ENCODE measurements at places on chromosomes 6 and 20.

DNA sequence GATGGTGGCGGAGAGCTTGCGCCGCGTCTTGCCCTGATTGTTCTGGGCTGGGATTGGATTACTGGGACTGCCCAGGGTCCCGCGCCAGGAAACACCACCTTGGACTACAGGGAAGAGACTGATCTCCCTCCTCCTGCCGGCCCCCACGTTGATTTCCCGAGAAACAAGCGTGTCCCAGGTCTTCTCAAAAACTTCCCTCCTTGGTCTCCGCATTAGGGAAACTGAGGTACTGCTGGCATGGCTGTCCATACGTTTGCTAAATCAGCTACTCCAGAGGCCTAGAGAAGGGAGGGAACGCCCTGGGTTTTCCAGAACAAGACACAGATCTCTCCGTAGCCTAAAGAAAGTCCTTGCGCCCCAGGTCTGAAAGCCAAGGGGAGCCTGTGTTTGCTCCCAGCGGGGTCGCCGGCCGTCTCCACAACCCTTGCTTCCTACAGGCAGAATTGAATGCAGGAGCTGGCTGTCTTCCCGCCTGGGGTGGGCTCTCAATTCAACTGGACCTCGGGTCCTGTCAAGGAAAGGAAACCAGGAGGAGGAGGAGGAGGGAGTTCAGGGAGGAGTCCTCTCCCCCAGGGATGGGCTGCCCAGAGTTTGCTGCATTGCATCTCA is 29.2 kb downstream of the TFAP2A start:
- no peak for DNase-seq

DNA sequence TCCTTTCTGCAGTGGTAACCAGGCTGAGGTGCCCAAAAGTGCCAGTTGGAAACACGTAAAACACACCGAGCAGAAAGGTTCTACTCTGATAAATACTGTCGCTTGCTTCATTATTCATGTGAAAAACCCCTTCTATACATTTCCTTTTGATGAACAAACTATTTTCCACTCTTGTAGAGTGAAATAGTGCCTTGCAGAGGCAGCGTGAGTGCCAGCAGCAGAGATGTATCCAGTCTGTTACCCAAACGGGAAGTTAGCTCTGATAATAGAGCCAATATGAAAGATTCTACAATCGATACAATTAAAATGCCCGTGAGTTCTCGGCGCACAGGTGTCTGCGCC is 1.5 kb downstream of the ZBTB46 start:
- no peak for DNase-seq

- no peak for DNase-seq
Observed at GRCh38 chr20:45951925-45952834, 17.7 kb downstream of the PCIF1 start.

DNA sequence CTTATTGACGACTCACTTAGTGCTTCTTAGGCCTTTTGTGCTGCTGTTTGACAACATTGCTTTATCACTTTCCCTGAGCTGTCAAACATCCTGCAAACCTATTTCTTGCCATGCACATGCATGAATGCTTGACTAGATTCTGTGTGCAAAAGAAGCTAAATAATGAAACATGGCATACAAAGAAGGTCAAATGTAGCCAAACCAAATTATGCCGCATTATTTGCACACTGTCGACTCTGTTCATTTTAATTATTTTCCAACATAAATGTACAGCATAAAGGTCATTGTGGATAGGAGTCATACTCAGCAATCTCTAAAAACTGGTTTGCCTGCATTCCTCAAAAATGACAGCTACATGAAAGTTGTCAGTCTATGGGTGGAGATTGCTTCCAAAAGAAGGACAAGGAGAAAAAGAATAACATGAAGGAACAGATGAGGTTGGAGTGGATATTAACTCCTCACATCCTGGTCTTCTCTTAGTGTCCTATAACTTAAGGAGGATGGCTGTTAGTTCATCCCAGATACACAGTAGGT is 123.1 kb upstream of the STXBP5 start:
- DNase-seq = no peak

GRCh38 chr6:18491308-18492045 is 104.3 kb downstream of the RNF144B start:
- no peak for DNase-seq

GRCh38 chr6:131910219-131910589 is 41.0 kb downstream of the CCN2 start:
- no peak for DNase-seq

GRCh38 chr6:15131651-15132061 is 114.2 kb upstream of the JARID2 start:
- no peak for DNase-seq

GRCh38 chr6:35967076-35967774 is 46.3 kb upstream of the SRPK1 start:
- DNase-seq = no peak

DNA sequence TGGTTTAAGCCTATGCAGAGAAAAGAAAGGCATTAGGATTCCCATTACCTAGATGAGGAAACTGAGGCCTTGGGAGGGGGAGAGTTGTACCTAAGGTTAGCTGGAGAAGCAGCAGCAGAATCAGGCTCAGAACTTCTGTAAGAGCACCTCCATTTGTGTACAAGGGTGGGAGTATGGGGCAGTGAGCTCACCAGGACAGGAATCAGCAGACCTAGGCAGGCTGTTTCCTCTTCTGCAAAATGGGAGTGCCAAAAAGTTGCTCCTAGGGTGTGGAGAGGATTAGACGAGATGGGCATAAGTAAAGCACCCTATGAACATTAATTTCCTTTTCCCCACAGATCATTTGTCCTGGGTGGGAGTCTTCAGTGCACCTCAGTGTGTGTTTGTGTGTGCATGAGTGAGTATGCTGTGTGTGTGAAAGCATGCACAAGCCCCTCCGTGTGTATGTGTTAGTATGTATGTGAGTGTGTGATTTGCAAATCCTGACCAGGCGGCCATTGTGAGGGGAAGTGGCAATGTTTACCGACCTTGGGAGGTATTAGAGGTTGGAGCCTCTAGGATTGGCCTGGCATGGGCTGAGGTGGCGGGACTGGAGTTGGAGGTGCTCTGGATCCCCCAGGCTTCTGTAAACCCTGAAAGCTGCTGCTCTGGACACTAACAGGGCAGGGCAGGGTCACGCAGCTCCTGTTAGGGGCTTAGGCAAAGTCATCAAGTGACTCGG is 78.8 kb downstream of the VEGFA start:
- DNase-seq = no peak

GRCh38 chr6:117371492-117371891 is 54.2 kb downstream of the ROS1 start:
- DNase-seq = no peak

GRCh38 chr6:38057994-38058393 is 238.5 kb downstream of the ZFAND3 start:
- peak; percentile 35 for DNase-seq

DNA sequence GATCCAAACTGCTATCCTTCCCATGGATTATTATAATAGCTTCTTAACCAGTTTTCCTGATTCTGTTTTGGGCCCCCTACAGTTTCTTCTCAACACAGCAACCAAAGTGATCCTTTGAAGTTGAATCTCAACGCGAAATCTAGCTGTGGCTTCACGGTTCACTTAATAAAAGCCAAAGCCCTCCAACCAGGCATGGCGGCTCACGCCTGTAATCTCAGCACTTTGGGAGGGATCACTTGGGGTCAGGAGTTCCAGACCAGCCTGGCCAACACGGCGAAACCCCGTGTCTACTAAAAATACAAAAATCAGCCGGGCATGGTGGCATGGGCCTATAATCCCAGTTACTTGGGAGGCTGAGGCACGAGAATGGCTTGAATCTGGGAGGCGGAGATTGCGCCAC is 3.3 kb downstream of the RMND1 start:
- no peak for DNase-seq

DNA sequence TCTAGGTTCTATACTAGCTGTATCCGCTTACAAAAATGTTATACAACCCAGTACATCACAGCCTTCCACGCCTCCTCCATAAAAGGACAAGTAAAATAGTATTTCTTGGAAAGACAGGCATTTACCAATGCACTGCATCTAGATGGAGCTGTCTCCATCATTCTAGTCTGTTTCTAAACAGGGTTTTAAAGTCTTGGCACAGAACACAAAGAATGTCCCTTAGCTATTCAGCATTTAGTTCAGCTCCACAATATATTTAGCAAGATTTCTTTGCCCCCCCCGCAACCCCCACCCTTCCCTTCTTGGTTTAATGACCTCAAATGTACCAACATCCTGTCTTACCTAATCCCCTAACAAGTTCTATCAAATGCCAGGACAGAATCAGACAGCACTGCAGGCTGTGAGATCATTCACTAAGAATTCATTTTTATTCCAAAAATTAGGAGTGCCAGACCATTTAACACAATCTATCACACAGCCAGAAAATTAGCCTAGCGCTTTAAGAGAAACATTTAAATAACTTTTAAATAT is 198.6 kb downstream of the BACH2 start:
- peak; percentile 57 for DNase-seq
